ENCODE measurements at places on chromosomes 4 and X.

DNA sequence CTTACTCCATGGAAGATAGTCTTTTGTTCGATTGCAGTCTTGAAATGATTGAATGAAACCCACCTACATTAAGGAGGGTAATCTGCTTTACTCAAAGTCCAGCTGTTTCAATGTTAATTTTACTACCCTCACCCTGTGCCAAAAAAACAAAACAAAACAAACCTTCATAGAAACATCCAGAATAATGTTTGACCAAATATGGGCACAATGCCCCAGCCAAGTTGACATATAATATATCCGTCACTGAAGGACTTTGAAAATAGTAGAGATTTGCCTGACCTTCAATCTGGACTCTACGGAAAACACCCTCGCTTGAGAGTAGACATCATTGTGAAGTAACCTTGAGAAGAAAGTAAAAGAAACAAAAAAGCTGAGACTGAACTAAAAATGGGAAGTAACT lies 550.5 kb upstream of the SMIM31 start:
- no peak for DNase-seq

DNA sequence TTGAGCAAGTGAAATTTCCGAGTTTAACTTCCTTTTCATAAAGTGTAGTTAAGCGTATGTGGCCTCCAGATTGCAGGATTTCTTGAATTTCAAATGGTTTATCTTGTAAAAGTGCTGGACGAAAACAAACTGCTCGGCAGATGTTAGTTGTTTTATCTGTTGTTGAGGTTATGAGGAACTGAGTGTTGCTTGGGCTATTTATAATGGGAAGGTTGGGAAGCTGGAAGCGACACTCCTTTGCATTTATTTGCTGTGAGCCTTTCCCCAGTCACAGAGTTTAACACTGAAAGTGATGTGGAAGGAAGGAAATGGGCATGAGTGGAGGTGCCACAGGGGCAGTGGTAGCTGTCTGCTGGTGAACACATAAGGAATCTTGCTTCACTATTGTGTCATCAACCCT lies 284.9 kb downstream of the PCDH7 start:
- no peak for DNase-seq

- DNase-seq, result no peak
Observed at GRCh38 chr4:83179205-83179604, 64.7 kb upstream of the PLAC8 start.

DNA sequence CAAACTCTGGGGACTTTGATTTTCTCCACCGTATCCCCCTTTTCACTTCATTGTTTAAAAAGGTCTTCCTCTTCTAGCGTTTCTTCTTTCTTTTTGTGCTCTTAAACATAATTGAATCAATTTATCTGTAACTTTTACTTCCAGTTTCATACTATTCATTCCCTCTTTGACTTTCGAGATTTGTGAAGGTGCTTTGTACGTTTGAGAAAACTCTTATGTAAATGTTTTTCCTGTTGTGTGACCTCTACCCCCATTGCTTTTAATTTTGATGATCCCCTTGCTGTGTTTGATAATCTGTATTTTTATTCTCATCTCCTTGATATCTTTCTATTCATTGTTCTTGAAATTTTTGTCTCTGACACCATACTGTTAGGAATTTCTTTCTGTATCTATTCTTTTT lies 4.8 kb downstream of the USP38 start:
- DNase-seq, result no peak

GRCh38 chr4:131344761-131345160 lies 1804.3 kb upstream of the PCDH10 start:
- no peak for DNase-seq

GRCh38 chr4:167234316-167234881 lies at the start of gene SPOCK3:
SPOCK3 (minus strand) TSS chr4:167234494.
- DNase-seq, result no peak

DNA sequence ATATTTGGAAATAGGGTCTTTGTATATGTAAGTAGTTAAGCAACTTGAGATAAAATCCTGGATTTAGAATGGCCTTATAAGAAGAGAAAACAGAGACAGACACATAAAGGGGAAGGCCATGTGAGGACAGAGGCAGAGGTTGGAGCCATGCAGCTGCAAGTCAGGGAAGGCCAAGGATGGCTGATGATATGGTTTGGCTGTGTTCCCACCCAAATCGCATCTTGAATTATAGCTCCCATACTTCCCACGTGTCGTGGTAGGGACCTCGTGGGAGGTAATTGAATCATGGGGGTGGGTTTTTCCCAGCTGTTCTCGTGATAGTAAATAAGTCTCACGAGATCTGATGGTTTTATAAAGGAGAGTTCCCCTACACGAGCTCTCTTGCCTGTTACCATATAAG lies 76.3 kb downstream of the STK32B start:
- DNase-seq, result no peak

DNA sequence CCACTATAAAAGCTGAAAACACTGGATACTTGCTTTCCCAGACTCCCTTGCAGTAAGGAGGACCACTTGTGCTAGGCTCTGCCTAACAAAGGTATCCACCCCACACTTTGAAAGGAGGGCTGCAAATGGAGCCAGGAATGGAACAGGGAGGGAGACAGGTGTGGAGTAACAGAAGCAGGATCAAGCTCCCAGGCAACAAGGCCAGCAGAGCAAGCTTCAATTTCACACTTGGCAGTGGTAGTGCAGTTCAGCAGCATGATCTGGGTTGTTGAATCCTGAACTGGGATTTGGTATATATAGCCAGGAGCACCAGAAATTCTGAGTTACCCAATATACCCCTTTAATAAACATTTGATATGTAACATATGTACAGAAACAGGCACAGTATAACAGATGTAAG lies 9.8 kb downstream of the LAMP2 start:
- no peak for DNase-seq

DNA sequence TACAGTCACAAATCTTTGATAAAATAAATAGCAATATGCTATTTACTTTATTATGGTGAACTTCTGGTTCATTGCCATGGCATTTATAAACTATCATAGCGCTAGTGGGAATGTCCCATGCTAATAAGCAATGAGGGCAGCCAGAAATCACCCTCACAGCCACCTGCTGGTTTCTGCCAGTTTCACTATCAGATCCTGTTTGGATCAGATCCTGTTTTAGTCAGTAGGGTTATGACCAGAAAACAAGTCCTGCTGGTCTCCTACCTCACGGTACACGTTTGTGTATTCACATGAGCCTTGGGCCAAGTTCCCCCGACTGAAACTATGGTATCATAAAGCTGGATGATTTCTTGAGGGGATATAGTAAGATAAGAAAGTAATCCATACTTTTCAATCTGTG lies 17.7 kb downstream of the FOXR2 start:
- no peak for DNase-seq

GRCh38 chr4:165628572-165628971 lies 244.5 kb upstream of the TLL1 start:
- no peak for DNase-seq

DNA sequence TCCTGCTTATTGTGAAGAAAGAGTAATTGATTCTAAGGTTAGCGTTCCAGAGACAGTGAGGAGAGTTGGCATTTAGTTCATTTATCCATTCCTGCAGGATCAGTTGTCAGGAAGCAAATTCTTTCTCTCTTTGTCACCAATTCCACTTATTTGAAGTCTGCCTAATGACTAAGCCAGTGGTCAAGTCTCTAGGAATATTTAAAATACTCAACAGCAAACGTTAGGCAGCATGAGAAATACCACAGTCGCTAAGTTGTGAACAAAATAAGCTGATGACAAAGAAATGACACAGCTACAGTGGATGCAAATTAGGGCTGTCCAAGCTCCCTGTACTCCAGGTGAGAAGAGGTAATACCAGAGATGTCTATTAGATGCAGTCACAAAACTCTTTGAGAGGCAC lies 6.6 kb upstream of the MAGEB17 start:
- DNase-seq, result peak; percentile 36

DNA sequence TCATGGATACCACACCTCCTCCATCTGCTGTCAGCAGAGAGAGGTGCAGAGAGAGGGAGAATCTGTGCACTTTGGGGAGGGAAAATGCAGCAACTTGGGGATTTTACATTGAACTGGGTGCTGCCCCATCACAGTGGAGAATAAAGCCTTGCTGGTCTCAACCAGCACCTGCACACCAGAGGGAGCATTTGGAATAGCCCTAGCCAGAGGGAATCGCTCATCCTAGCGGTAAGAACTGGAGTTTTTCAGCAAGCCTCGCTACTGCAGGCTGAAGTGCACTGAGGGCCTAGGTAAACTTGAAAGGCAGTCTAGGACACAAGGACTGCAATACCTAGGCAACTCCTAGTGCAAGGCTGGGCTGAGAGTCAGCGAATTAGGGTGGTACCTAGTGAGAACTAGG lies 148.7 kb downstream of the KDR start:
- DNase-seq, result no peak

GRCh38 chrX:108091878-108092291 lies 307 bp downstream of the ATG4A start:
- DNase-seq, result no peak

- DNase-seq, result no peak
Observed at GRCh38 chr4:99661907-99662306, 4.3 kb upstream of the C4orf54 start.

GRCh38 chr4:100694467-100694866 lies 176.6 kb upstream of the EMCN start:
- no peak for DNase-seq

GRCh38 chrX:12685541-12685940 lies 105.7 kb upstream of the PRPS2 start:
- DNase-seq, result no peak

GRCh38 chrX:32185160-32185559 lies 1026.2 kb downstream of the DMD start:
- DNase-seq, result no peak

All from AG04450 (cell line).